Dermis microvascular lymphatic vessel endothelial cell (primary cell): ENCODE measurements at places on chromosomes 3 and 15.
A peak's percentile ranks its signal among the peaks of the same experiment; 100 is the strongest.

DNA sequence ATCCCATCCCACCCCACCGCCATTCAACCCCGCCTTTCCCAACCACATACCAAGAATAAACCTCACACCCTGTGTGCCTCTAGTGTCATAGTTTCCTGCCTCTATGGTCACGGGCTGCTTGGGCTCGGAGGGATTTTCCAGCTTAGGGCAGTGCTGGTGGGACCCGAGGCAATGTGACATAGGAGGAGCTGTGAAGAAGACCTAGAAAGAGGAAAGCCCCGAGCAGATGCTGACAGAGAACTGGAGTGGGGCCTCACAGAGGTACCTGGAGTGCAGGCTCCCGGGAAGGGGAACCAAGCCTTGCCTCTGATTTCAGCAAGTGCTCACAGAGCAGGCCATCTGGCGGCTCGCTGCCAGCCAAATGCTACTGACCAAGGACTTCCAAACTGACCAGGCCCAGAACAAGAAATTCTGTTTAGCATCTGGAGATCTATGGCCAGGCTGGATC is 27.5 kb downstream of the BHLHE40 start:
- no peak for DNase-seq

DNA sequence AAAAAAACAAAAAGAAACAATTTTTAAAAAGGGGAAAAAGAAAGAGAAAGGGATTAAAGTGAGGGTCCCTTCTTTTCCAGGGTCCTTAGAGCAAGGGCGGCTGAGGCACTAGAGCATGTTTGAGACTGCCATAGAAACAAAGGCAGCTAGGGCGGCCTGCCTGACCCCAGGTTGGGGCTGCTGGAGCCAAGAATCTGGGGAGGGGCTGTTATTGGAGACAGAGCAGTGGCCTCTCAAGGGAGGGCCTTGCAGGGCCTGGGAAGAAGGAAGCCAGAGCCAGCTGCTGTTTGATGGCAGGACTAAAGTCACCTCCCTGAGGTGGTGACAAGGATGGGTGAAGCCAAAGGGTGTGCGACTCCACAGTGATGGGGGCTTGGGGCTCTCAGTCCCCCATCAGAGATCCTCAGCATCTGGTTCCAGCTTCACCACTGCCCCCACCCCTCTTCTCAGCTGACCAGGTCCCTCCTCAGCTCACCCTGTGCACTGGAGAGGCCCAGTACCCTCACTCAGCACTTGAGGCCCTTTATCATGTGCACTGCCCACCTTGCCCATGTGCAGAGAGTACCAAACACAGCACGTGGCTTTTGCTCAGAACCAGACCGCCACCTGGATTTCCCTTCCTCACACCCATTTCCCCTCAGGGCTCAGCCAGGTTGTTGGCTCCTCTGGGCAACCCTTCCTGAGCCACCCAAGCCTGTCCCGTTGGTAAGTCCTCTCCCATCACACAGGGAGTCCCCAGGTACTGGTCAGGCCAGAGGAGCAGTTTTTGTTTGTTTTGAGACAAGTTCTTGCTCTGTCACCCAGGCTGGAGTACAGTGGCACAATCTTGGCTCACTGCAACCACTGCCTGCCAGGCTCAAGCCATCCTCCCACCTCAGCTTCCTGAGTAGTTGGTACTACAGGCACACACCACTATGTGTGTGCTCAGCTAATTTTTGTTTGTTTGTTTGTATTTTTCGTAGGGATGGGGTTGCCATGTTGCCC is 1.7 kb downstream of the TMEM89 start:
- no peak for DNase-seq

DNA sequence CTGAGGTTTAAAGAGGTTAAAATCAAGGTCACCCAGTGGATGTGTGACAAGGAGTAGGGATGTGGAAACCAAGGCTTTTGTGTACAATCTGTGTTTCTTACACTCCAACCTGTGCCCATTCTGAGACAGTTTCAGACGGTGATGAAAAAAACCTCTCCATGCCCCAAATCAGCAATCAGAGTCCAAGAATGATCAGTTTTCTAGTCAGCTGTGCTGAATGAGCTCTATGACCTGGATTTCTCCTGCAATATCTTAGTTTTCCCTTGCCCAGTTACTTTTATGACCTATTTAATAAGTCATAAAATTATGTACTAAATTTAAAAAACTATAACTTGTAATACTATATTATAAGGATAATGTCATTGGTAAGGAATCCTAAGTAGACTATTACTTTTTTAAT is 37.5 kb upstream of the CBLB start:
- DNase-seq: no peak

GRCh38 chr3:71485896-71486295 is 97.6 kb downstream of the FOXP1 start:
- no peak for DNase-seq

DNA sequence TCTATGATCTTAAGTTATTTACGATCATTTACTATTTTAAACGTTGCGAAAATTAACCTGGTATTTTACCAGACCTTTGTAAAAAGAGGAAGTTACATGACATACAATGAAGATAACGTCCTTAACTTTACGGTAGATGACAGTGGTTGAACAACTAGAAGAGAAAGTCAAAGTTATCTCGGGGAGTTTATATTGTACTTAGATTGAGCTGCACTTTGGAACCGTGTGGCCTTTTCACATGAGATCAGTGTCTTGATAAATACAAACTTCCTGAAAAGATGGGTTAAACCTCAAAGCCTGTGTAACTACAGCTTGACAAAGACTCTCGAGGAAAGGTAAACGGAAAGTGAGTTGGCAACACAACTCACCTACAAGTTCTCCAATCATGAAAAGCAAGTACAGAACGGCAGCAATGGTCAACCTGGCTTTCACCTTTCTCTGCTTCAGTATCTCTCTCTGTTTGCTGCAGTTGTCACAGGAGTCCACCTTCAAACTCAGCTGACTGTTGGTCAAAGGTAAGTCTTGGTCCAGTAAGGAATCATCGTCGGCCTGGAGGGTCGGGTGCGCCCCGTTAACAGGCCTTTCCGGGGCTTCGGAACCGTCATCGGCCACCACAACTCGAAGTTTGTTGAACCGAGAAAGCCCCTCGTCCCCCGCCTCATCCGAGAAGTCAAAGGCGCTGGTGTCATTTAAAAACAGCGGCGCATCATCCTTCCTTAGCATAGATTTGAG is 793 bp downstream of the SLC30A4 start:
- DNase-seq: peak; percentile 10

GRCh38 chr3:170358042-170359010 is 811 bp downstream of the SKIL start:
- peak; percentile 18 for DNase-seq

- no peak for DNase-seq
Observed at GRCh38 chr3:94095111-94095510, 32.2 kb downstream of the NSUN3 start.

DNA sequence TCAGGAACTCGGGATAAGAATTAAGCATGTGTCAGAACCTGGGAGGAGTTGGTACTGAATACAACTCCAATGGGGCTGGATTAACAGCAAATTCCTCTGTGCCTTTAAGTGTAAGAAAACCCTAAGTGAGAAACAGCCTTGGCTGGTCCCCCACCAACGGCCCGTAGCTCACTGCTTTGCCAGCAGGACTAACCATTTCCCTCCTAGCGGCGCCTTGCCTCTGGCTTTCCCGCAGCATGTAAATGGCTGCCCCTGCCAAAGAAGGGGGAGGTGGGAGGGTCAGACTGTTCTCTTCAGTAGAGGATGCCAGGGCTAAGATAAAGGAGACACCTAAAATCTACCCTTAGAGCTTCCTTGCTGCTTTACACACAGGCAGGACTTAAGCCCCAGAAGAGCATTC is 51.0 kb upstream of the SH3GL3 start:
- DNase-seq: no peak

GRCh38 chr15:71649894-71650293 is 160.5 kb upstream of the NR2E3 start:
- no peak for DNase-seq

GRCh38 chr3:155890671-155891190 is 20.3 kb downstream of the GMPS start:
- DNase-seq: peak; percentile 96

GRCh38 chr3:38907426-38907825 is 91.4 kb upstream of the SCN10A start:
- DNase-seq: no peak

GRCh38 chr3:12648384-12648959 is 15.4 kb downstream of the RAF1 start:
- no peak for DNase-seq

DNA sequence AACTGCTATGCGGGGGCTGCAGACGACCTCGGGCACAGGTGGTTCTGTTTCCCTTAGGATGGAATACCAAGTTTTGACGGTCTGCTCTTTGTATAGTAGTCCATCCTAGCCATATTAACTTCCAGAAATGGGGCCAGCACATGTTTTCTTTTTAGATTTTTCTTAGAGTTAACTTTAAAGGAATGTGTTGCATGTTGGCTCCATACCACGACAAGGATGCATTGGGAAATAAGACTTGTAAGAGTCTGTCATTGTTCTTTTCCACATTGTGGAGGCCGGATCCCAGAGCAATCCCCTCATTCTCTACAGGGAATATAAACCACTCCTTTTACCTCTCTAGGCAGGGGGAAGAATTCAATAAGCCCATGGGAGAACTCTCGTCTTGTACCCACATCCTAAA is 87.1 kb upstream of the PLSCR4 start:
- DNase-seq: no peak

DNA sequence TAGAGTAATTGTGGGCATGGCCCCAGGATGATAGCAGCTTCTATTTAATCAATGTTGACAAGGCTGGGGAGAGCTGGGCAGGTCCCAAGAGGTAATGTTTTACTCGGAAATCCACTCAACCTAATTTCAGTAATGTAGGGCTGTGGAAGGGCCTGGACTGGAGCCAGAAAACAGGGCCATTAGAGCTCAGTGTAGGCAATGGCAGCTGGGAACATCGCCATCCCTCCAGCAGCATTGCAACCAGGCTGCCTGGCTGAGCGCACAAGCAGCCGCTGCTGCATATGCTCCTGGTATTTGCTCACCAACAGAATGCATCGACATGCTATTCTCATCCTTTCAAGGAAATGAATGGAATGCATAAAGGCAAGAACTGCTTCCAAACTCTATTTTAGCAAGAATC is 90.0 kb downstream of the GAP43 start:
- no peak for DNase-seq

- DNase-seq: no peak
Observed at GRCh38 chr3:46479021-46479420, 14.3 kb upstream of the LTF start.

- DNase-seq: no peak
Observed at GRCh38 chr3:95334461-95334860, 1271.6 kb downstream of the NSUN3 start.

GRCh38 chr3:195162033-195162669 is 108.8 kb downstream of the XXYLT1 start:
- peak; percentile 99 for DNase-seq

- no peak for DNase-seq
Observed at GRCh38 chr3:139260793-139261736, 82.8 kb upstream of the MRPS22 start.

GRCh38 chr3:182692695-182693094 is 100.6 kb upstream of the ATP11B start:
- DNase-seq: no peak

- no peak for DNase-seq
Observed at GRCh38 chr3:50371133-50371685, 11.9 kb upstream of the TMEM115 start.

- DNase-seq: no peak
Observed at GRCh38 chr3:184314700-184315542, 515 bp downstream of the EIF4G1 start.

- DNase-seq: no peak
Observed at GRCh38 chr3:184765047-184765729, 46.8 kb upstream of the VPS8 start.

DNA sequence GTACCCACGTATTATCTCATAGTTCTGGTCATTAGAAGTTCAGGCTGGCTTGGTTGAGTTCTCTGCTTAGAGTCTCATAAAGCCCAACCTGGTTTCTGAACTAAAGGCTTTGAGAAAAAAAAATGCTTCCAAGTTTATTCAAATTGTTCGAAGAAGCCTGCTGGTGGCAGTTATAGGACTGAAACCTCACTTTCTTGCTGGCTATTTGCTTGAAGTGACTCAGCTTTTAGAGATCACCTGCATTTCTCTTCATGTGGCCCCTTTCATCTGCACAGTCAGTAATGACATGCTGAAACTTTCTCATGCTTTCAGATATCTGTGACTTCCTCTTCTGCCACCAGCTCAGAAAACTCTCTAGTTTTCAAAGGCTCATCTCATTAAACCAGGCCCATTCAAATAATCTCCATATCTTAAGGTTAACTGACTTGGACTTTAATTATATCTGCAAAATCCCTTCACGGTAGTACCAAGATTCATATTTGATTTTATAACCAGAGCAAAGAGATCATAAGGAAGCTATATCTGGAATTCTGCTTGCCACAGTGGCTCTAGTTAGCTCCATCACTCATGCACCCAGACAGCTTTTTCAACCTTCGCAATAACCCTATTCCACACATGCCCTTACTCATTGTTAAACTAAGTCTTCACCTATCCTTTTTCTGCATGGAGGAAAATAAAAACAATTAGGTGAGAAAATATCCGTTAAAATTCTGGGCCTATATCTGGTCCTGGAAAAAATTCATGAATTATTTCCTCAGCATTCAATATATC is 433.8 kb upstream of the CBLB start:
- no peak for DNase-seq

GRCh38 chr3:74605437-74605836 is 9.0 kb downstream of the CNTN3 start:
- no peak for DNase-seq

DNA sequence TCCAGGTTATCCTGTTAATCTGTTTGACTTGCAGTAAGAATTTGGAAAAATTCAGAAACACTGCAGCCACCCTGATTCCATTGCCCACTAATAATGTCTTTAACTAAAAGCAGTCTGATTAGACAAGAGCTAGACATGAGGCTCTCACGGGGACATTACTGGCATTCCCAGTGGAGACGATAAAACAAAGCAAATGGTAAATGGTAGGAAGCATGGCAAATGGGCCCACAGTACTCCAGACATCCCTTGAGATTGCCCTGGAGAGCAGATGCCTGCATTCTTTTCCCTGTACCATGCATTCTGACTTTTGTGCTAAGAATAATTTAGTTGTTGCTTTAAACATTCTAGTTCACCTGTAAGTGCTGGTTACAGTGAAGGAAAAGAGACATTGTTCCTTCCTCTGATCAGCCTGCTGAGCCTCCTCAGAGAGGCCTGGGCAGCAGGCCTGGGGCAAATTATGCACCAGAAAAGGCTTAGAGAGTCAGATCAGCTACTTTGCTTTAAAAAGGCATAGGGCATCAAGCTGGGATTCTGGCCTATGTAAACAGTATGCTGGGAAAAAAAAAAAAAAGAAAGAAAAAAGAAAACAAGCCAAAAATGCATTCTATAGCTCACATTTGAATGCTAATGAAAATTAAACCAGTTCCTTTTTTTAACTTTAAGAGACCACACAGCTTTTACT is 204.6 kb downstream of the GABRG3 start:
- no peak for DNase-seq

DNA sequence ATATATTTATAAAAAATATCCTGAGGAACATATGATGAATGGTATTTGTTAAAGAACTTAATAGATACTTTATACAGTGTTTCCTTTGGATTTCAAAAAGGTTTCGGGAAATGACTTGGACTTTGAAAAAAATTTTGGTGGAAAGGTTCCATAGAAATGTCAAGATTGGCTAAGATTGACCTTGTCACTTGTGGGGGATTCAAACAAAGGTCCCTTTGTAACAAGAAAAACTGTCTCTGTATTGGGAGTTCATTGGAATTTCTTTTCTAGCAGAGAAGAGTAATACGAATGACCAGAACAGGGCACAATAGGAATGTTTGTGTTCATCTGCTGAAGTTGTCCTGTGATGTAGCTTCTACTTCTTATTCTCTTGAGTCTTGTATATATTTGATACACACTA is 43.2 kb downstream of the ARHGEF26 start:
- no peak for DNase-seq

GRCh38 chr3:186869253-186870100 is 27.0 kb downstream of the ADIPOQ start:
- peak; percentile 46 for DNase-seq

- DNase-seq: no peak
Observed at GRCh38 chr3:157819270-157820156, 286.7 kb downstream of the SHOX2 start.
